Activated CD4-positive, alpha-beta T cell treated with anti-CD3 and anti-CD28 coated beads, Interleukin-2, amount 50 U/mL, for 4 hours (primary cell): ENCODE measurements at places on chromosomes 2 and 18.

DNA sequence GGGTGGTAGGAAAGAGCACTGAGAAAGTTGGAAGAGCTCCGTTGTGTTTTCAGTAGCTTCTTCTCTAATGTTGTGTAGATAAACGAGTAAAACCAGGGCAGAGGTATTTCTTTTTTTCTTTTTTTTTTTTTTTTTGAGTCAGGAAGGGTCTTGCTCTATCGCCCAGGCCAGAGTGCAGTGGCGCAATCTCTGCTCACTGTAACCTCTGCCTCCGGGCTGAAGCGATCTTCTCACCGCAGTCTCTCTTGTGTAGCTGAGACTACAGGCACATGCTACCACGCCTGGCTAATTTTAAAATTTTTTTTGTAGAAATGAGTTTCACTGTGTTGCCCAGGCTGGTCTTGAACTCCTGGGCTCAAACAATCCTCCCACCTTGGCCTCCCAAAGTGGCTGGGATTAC, 6.6 kb downstream of the GRHL1 start:
- no peak for DNase-seq

DNA sequence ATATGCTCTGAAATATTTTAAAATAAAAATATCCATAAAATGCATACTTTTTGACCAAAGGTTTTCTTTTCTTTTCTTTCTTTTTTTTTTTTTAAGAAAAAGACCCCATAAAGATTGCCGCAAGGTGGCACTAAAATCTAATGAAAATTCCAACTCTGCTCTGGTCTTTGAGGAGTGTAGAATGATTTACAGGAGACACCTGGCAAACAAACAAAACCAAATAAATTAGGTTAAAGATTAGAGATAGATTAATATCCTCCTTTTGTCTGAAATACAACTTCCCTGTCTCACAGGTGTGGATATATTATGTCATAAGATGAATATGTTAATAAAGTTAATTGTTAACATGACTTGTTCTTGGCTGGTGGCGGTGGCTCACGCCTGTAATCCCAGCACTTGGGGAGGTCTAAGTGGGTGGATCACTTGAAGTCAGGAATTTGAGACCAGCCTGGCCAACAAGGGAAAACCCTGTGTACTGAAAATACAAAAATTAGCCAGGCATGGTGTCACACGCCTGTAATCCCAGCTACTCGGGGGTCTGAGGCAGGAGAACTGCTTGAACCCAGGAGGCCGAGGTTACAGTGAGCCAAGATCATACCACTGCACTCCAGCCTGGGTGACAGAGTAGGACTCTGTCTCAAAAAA, 3.5 kb upstream of the RHOB start:
- no peak for DNase-seq

DNA sequence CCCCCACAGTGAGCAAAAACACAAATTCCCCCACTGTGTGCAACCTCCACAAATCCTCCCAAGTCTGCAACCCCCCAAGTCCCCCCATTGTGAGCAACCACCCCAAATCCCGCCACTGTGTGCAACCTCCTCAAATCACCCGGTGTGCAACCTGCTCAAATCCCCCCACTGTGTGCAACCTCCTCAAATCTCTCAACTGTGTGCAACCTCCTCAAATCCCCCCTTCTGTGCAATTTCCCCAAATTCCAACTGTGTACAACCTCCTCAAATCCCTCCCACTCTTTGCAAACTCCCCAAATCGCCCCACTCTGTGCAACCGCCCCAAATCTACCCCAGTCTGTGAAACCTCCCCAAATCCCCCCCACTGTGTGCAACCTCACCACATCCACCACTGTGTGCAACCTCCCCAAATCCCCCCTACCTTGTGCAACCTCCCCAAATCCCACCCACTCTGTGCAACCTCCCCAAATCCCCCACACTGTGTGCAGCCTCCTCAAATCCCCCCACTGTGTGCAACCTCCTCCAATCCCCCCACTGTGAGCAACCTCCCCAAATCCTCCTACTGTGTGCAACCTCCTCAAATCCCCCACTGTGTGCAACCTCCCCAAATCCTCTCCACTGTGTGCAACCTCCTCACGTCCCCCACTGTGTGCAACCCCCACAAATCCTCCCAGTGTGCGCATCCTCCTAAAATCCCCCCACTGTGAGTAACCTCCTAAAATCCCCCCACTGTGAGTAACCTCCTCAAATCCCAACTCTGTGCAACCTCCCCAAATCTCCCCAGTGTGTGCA, 115.2 kb downstream of the TPO start:
- DNase-seq: no peak

GRCh38 chr18:32445846-32446245, 24.8 kb downstream of the GAREM1 start:
- no peak for DNase-seq

GRCh38 chr2:6326958-6327357, 538.7 kb downstream of the CMPK2 start:
- no peak for DNase-seq

DNA sequence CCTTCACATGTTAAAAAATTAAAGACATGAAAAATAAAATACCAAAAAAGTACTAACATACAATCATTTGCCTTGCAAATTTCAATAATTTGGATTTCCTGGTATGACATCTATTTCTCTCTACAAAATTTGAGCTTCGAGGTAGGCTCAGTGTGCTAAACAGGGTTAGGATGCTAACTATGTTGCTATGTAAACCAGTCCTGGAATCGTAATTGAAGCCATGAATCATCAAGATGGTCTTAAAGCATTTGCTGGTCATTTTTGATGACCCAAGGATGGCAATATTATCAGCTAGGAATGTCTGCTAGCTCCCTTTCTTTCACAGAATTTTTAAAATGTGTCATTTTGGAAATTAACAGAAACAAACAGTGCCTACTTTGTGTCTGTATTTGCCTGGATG, 107.9 kb upstream of the TTC39C start:
- no peak for DNase-seq

DNA sequence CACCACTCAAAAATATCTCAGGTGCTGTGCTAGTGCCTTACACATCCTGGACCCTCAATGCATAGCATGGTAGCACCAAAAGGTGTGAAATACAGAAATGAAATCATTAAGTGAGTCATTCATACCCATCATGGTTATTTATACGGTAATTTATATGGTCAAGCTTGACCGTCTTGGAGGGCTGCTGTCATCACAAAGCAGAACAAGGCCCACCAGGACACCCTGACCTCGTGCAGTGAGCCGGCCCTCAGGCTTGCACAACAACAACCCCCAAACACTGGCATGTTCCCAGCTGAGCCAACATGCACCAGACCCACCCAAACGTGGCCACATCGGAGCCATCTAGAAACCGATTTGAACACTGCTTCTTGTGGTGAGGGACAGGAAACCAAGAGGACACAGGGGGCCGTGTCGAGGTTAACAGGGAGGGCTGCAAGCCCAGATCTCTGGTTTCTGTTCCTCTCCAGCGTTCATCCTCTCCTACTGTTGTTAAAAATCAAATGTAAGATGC, 378.5 kb upstream of the ID2 start:
- peak; percentile 60 for DNase-seq

DNA sequence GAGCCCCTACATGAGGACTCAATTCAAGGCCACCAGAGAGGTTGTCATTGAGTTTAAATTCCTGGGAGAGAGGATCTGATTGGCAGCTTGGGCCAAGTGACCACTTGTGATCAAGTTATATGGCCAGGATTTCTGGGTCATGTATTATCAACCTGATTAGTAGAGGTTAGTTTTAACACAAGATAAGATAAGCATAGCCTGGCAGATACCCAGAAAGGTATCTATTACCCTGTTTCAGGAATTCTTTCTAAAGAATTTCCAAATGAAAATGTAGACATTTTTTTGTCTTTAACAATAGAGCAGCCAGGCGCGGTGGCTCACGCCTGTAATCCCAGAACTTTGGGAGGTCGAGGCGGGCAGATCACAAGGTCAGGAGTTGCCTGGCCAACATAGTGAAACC, 50.5 kb downstream of the BABAM2 start:
- no peak for DNase-seq

DNA sequence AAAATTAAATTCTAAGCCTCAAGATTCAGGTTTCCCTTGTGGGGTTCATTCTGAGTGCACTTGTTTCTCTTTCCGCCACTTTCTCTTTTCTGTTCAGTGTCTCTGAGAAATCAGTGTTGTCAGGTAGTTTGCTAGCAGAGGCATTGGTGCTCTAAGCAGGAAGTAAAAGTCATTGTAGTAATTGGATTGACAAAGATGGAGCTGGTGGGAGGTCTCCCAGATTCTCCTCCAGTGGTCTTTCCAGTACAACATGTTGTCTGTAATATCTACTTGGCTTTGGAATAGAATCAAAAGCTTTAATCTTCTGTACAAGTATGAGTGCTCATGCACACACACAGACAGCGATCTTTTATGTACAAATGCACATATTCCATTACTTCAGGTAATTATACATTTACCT, 135.6 kb downstream of the KLHL14 start:
- DNase-seq: no peak

- no peak for DNase-seq
These were observed 123.7 kb upstream of the CTDP1 start for GRCh38 chr18:79555885-79556284.

GRCh38 chr2:7686016-7686385, 768.8 kb downstream of the RNF144A start:
- DNase-seq: no peak

- no peak for DNase-seq
These were observed 221.9 kb upstream of the AGAP1 start for GRCh38 chr2:235271936-235272335.

- no peak for DNase-seq
These were observed 104.2 kb upstream of the NEUROD1 start for GRCh38 chr2:181784556-181784955.

DNA sequence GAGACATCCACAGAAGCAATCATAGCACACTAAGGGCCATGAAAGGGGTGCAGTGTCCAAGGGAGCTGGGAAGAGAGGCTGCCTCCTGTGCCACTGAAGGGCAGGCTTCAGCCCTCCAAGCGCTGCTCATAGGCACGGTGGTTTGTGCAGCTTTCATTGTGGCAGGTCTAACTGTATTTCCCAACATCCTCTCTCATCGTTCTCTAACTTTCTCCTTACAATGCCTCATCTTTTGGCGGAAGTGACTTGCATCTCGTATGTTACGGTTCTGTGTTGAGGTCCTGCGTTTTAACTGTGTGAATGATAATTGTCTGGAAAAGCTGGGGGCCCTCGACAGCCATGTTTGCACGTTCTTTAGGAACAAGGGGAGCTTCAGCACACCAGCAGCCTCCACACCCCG, 213.9 kb downstream of the GBX2 start:
- DNase-seq: no peak

DNA sequence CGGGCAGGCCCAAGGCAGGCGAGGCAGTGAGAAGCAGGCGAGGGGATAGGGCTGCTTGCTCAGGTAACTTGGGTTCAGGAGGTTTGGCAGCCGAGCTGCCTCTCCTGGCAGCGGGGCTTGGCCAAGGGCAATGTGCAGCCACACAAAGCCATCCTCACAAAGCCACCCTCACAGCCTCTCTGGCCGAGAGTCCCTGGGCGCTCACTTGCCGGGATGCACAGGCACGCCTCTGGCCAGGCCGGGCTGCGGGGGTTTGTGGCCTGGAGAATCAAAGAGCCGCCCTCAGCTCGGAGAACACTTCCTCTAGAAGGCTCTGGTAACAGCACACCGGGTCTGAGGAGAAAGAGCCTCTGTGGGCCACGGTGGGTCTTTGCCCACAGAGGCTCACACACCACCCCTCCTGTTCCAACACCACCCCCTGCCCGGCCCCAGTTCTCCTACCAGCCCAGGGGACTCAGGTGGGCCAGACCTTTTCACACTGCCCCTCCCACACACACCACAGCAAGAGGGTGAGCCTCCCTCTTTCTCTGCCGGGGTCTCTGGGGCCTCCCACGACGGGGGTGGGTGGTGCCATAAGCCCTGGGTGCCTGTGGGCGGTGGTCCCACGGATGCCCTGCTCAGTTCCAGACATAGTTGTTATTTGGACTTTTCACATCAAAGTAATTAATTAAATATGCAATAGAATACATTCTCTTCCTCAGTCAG, 186.9 kb downstream of the ZFP36L2 start:
- no peak for DNase-seq

DNA sequence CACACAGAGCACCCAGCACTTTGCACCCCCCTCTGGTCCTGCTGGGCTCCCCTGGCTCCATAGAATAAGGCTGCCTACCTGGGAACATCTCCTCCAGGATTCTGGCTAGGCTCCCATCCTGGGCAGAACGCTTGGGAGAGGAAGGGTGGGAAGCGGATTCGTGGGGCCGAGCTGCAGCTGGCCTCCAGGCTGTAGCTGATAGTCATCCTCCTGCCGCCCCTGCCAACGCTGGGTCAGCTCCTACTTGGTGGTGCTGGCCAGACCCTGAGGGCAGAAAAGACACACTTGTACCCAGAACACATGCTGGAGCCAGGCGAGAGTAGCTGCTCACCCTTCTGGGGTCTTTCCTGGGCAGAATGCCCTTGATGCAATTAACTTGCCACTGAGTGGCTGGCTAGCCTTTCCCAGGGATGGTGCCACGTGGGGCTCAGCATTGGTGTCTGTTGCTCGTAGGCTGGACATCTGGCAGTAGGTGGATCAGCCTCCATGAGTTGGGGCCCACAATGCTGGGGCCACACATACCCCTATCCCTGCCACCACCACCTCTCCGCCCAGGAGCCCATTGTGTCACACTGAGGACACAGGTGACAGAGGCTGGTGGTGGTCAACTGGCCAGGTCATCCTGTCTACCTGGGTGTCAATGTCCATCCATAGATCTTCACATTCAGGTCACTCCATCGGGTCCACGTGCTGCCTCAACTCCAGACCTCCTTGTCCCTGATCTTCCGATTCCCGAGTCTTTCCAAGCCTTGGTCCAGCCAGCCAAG, 112.8 kb downstream of the NDUFA10 start:
- no peak for DNase-seq

- DNase-seq: no peak
These were observed 908.4 kb upstream of the CRIM1 start for GRCh38 chr2:35447215-35447614.

DNA sequence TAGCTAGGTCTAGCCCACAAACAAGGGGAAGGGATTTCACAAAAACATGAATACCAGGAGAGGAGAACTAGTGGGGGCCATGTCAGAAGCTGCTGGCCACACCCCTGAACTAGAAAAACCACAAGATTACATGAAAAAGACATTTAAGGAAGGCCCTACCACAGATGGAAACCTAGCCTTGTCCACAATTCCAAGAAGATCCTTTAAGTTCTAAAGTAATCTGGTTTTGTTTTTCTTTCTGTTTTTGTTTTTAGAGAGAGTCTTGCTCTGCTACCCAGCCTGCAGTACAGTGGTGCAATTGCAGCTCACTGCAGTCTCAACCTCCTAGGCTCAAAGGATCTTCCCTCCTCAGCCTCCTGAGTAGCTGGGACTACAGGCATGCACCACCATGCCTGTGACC, 34.2 kb upstream of the CAB39 start:
- no peak for DNase-seq
